ENCODE measurements at places on chromosomes 1 and 21.

DNA sequence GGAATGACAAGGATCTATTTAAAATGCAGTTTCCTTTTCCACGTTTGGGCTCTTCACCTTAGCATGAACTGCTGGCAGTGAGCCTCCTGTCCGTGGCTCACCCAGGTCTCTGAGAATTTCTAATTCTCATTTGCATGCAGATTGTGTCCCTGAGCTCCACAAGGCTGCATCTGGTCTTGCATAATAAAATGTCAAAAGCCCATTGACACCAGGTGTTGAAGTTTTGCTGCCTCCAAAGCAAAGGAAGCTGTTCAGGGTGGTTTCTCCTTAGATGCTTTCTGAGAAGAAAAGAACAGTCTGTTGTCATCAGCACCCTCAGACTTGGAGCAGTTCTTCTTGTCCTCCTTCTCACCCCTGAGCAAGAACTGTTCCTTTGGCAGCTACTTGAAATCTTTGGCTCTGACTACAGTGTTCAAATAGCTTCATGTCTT is 433.1 kb upstream of the KAZN start:
- no peak for DNase-seq

GRCh38 chr1:221881805-221882581 is 140.1 kb upstream of the DUSP10 start:
- DNase-seq = no peak

DNA sequence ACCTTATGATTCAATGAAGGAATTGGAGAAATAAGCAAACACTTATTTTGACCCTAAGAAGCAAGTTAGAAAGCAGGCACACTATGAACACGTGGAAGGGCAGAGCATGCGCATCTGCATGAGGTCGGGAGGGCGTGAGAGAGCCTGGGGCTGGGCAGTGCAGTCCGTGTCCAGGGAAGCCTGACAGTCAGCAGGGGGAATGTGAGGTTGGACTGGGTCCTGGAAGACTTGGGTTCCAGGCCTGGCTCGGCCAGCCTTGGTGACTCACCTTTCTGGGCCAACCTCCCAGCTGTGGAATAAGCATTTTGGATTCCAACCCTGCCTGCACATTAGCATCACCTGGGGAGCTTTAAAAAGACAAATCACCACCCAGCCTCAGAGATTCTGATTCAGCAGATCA is 26.6 kb upstream of the LMX1A start:
- DNase-seq = no peak

GRCh38 chr1:26408604-26409003 is 2.0 kb upstream of the LIN28A start:
- DNase-seq = peak; percentile 77

DNA sequence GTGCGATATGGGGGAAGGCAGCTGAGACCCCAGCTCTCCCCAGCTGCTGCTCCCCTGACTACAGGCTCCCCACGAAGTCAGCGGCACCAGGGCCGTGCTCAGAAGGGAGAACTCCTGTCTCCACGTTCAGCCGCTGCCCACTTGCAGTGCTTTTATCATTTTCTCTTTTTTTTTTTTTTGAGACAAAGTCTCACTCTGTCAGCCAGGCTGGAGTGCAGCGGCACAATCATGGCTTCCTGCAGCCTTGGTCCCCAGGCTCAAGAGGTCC is 933 bp upstream of the FTCD start:
- no peak for DNase-seq
